ENCODE measurements at places on chromosomes 5 and 9. TPM values are rescaled to one million over a fixed set of nuclear protein-coding genes. Genes with fewer than 3 reads are reported as not detected.

F2R gene
- polyA plus RNA-seq = 797 TPM

ADRA1B gene
- 1.7 TPM for polyA plus RNA-seq

ERCC8 gene
- polyA plus RNA-seq = 23.7 TPM

PCDHB4 gene
- 0.08 TPM for polyA plus RNA-seq

PLCXD3 gene
- 0.41 TPM for polyA plus RNA-seq

NPR3 gene
- 87.3 TPM for polyA plus RNA-seq

GPSM1 gene
- 17.2 TPM for polyA plus RNA-seq

LRRC26 gene
- not detected for polyA plus RNA-seq

ZNF883 gene
- polyA plus RNA-seq = 3.1 TPM

DNA sequence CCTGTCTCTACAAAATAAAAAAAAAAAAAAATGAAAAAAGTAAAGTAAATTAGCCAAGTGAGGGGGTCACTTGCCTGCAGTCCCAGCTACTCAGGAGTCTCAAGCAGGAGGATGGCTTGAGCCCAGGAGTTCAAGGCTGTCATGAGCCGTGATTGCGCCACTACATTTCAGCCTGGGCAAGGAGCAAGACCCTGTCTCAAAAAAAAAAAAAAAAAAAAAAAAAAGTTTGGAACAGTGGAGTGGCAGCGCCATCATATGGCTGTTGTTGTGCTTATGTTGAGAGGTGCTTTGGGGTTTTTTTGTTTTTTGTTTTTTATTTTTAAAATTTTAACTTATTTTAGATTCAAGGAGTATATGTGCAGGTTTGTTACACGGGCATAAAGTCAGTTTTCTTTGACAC lies 3.6 kb downstream of the BRIX1 start:
- DNase-seq = no peak

GRCh38 chr5:136631186-136631585 lies 265.8 kb upstream of the TRPC7 start:
- peak; percentile 41 for DNase-seq

DNA sequence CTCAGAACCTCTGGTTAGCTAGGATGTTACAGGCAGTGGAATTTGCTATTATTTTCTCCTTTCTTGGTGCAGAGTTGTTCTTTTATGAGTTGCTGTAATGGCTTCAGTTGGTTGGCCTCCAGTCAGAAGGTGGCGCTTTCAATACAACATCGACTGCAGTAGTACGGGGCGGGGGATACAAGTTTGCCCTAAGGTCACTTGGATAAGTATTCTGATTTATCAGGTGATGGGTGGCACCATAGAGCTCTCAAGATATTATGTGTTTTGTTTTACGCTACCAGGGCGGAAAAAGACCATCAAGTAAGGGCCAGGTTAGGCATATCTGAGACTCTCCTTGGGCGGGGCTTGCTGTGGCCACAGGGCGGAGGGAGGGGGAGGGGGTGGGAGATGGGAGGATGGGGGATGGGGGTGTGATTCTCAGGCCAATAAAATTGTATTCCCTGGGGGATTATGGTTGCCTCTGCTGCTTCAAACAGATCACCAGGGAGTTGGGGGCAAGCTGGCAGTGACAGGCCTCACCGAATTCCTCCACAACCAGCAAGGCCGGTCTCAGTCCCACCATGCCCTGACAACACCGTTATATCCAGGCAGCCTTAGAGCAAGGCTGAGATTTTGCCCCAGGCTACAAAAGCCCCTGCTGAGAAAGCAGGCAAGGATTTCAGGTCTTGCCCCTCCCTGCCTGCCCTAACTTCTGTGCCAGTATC lies 15.9 kb upstream of the RNF38 start:
- DNase-seq = no peak

- no peak for DNase-seq
Observed at GRCh38 chr5:126056851-126057622, 366.2 kb upstream of the GRAMD2B start.

DNA sequence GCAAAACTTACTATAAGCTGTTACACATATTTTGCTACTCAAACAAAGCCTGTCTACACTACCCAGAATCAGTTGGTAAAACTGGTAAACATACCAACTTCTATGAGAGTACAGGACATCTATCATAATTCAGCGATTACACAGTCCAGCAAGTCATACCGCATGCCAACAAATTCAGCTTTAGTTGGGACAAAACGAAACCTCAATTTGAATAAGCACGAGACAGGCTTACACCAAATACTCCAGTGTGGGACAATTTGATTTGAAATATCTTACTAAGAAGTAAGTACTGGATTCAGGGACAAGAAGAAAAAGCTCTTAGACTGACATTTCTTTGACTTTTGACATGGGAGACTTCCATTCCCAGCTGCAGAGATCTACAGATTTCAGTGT lies 2.0 kb downstream of the NRG2 start:
- no peak for DNase-seq

DNA sequence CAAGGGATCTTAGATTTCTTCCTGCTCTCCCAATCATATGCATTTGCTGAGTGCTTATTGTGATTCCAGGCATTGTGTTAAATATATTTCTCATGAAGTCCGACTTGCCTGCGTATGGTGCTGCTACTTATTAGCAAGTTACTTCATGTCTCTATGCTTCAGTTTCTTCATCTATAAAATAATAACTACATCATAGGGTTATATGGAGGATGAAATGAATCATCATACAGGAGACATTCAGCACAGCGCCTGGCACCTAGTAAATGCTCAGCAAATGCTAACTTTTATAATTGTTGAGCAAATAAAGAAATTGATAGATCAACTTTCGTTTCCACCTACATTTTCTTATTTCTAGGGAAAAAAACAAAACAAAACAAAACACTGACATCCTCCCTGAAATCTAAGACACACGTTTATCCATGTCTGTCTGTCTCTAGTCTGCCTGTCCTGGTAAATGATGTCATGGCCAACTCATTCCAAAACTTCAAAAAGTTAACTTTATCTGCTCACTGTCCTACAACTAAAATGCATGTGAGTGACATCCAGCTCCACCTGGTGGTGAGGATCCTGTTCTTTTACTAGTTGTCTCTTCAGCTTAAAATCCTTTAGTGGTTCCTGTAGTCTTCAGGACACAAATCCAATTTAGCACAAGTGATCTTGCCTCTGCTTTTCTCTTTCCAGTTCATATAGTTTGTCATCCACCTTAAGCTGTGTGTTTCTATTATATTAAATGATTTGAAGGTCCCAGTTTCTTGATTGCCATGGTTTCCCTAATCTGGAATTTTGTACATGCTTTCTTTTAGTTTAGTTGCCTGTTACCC lies 27.7 kb downstream of the PPP3R2 start:
- DNase-seq = peak; percentile 51

GRCh38 chr9:114233491-114234185 lies 78.3 kb downstream of the COL27A1 start:
- DNase-seq = no peak

DNA sequence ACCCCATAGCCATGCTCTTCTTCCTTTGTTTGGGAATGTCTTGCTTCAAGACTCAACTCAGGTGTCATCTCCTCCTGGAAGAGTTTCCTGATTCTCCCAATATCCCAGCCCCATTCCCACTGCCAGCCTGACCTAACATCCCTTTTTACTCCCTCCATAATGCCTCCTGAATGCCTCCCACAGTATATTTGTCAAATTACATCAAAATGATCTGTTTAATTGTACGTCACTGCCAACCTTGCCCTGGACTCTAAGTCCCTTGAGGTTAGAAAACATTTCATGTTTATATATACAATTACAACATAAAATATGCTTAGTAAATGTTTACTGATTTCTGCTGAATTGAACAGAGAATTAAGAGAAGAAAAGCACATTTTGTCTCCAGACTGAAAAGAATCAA lies 301.6 kb upstream of the PDE4D start:
- no peak for DNase-seq

- DNase-seq = no peak
Observed at GRCh38 chr5:14644623-14645237, 19.8 kb upstream of the OTULIN start.

- no peak for DNase-seq
Observed at GRCh38 chr5:50328193-50328729, 112.8 kb downstream of the EMB start.

DNA sequence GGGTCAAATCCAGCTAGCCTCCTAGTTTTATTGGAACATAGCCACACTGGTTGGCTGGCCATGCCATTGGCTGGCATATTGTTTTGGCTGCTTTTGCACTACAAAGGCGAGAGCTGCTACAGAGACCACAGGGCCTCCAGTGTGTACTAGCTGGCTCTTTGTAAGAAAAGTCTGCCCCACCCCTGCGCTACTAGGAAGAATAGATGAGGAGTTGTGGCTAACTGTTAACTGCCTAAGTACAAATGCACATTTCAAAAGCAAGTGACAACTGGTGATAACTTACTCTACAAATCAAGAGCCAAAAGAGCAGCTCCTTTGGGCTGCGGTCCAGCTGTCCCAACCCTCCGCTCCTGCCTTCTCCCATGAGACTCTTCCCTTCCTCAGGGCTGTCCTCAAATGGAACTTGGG lies 63.9 kb downstream of the SERINC5 start:
- no peak for DNase-seq

GRCh38 chr5:113292462-113292861 lies 142.3 kb downstream of the TSSK1B start:
- DNase-seq = peak; percentile 15

- peak; percentile 93 for DNase-seq
Observed at GRCh38 chr5:74631081-74631953, 9.2 kb downstream of the ENC1 start.

GRCh38 chr5:43609752-43610151 lies 6.8 kb downstream of the NNT start:
- peak; percentile 8 for DNase-seq

GRCh38 chr5:131393498-131393968 lies 129.7 kb downstream of the CDC42SE2 start:
- peak; percentile 12 for DNase-seq

- DNase-seq = no peak
Observed at GRCh38 chr9:131416509-131416908, 22.6 kb downstream of the PRRC2B start.

GRCh38 chr5:57715296-57715695 lies 232.7 kb upstream of the ACTBL2 start:
- DNase-seq = peak; percentile 56

DNA sequence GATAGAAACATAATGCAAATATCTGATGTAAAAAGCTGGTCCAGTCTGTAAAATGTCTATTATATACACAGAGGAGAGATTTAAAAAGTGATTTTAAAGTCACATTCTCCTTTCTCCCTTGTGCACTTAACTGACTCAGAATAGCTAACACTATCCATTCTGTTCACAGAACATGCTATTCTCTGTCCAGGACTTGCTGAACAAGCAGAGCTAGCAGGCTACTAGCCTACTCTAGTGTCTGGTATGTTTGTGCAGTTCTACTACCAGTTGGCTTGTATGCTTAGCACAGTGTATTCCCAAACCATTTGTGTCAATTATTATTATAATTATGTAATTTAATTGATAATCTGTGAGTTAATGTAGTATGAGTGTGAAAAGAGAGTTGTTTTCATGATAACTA lies 161.7 kb upstream of the NUDT12 start:
- DNase-seq = no peak

DNA sequence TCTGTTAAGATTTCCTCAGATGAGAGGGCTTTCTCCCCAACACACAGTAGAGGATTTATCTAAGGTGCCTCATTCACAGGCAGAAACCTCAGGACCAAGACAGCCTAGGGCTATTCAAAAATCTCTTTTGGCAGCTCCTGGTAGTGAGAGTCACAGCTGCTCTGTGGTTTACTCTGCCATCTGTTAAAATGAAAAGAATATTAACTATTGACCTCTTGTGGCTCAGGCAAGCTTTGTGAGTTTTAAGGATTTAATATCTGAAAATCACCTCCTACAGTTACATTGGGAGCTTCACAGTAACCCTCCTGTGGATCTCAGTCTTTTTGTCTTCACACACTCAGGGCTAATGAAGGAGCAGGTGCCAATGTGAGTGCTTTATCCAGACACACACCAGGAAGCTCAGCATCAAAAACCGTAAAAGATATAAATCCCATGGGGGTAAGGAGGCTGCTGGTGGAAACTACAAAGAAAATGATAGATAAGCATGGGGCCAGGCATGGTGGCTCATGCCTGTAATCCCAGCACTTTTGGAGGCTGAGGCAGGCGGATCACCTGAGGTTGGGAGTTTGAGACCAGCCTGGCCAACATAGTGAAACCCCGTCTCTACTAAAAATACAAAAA lies 29.7 kb downstream of the PPP1R2B start:
- DNase-seq = no peak

- no peak for DNase-seq
Observed at GRCh38 chr5:366541-367357, 45.2 kb downstream of the AHRR start.

DNA sequence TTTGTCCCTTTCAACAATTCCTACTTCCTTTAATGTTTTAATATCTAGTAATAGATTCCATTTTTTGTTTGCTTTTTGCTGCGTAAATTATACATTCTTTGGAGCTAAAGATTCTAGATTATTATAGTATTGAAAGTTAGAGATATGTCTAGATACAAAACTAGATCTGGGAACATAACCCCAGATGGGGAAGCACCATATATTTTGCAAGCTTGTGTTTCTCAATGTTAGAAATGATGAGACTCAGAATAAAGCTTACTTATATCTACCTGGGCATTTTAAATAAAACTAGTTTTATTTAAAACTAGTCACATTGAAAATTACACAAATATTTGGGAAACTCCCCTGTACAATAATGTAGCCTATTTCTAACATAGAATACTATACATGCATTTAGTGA lies 32.2 kb downstream of the TRIO start:
- no peak for DNase-seq

- no peak for DNase-seq
Observed at GRCh38 chr5:67166460-67167285, 29.9 kb downstream of the CD180 start.

- no peak for DNase-seq
Observed at GRCh38 chr5:111313017-111313724, 89.0 kb downstream of the CAMK4 start.

GRCh38 chr5:11905206-11905605 lies 960 bp upstream of the CTNND2 start:
- DNase-seq = no peak

DNA sequence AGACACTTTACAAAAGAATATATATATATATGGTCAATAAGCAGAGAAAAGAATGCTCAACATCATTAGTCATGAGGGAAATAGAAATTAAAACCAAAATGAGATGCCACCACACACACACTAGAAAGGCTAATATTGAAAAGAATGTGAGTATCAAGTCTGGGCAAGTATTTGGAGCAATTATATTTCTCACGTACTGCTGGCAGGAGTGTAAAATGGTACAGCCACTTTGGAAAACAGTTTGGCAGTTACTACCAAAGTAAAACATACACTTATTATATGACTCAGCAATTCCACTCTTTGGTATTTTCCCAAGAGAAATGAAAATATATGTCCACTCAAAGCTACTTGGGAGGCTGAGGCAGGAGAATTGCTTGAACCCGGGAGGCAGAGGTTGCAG lies 29.8 kb downstream of the NEUROG1 start:
- peak; percentile 7 for DNase-seq

DNA sequence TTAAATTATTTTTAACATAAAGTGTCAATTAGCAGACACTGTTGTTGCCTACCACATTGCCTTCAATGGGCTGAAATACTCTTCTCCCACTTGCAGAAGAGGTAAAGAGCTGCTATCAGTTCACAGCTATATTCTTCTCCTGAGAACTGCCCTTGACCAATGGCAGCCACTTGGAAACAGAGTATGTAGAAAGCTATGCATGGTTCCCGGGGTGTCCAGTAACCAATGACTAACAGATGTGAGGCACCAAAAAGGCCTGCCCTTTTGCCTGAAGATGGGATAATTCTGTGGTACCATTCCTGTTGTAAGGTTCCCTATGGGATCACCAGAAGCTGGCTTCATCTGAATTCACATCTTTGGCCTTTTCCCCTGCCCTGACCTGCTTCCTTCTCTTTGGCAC lies 181.4 kb upstream of the MAP3K1 start:
- no peak for DNase-seq

GRCh38 chr5:75048457-75048953 lies 3.9 kb downstream of the GCNT4 start:
- DNase-seq = peak; percentile 80
